ENCODE measurements at places on chromosomes 3 and 15. TPM values are rescaled to one million over a fixed set of nuclear protein-coding genes. Genes with fewer than 3 reads are reported as not detected.

LRTM1 gene
- not detected for total RNA-seq

DNA sequence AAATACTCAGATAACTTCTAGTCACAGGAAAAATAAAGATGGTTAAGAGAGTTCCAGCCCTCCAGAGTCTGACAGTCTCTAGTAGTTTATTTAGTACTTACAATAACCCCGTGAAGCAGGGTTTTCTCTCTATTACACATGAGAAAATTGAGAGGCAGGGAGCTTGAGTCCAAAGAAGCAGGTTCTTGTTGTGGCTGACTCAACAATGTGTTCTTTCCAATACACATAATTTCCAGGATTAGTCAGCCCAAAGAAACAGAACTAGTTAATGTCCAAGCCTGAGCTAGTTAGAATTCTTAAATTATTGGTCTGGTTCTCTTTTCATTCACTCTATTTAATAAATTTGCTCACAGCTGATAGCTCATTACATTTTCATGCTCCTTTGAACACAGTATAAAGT is 49.9 kb downstream of the ALDH1A2 start:
- DNase-seq, result peak; percentile 8

GRCh38 chr15:32877252-32878019 is 159.6 kb downstream of the GREM1 start:
- DNase-seq, result peak; percentile 39

GRCh38 chr3:191682961-191683360 is 222.0 kb downstream of the PYDC2 start:
- DNase-seq, result no peak

DNA sequence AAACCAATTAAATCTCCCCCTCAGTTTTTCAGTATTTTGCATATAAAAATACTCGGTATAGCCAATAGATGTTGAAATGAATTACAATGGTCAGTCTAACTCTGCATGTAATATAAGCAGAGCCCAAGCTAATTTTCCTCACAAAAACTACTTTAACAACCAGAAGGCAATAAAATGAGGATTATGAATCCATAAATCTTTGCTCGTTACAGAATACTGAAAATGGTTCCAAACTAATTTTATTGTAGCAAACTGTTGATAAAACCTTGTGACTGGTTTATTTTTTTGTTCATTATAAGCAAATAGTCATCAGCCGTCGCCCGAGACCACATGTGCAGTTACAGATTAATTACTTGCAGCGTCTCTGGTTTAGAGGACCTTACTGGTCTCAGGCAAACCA is 183.2 kb downstream of the SSR3 start:
- no peak for DNase-seq

DNA sequence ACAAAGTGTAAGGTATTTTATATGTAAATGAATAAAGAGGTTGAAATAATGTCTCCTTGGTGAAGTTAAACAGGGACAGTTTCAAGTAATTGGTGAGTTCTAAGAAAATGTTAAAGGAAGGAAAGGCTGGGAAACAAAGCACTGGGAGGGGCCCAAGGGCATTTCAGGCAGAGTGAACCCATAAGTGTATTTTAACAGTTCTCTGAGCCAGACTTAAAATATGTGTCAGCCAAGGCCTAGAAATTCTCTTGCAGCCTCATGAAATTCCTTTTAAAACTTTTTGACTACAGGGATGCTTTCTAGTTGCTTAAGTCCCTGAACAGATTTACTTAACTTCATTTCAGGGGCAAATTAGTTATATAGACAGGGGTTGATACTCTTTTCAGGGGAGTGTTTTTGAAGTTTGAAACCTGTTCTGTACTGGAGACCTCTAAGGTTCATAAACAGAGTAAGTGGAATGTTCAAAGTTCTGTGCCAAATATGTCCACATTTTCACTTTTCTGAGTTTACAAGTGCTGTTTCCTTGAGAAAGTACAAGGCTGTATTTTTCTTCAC is 77.6 kb downstream of the GALK2 start:
- DNase-seq, result peak; percentile 49

ARL14 gene
- 0.22 TPM for total RNA-seq

ARPIN gene
- 5.9 TPM for total RNA-seq

CMTM8 gene
- total RNA-seq, result 1.6 TPM

- no peak for DNase-seq
These were observed 17.3 kb upstream of the RAB11A start for GRCh38 chr15:65851981-65852380.

COL6A6 gene
- total RNA-seq, result 0.09 TPM

CTXND1 gene
- total RNA-seq, result not detected

DNA sequence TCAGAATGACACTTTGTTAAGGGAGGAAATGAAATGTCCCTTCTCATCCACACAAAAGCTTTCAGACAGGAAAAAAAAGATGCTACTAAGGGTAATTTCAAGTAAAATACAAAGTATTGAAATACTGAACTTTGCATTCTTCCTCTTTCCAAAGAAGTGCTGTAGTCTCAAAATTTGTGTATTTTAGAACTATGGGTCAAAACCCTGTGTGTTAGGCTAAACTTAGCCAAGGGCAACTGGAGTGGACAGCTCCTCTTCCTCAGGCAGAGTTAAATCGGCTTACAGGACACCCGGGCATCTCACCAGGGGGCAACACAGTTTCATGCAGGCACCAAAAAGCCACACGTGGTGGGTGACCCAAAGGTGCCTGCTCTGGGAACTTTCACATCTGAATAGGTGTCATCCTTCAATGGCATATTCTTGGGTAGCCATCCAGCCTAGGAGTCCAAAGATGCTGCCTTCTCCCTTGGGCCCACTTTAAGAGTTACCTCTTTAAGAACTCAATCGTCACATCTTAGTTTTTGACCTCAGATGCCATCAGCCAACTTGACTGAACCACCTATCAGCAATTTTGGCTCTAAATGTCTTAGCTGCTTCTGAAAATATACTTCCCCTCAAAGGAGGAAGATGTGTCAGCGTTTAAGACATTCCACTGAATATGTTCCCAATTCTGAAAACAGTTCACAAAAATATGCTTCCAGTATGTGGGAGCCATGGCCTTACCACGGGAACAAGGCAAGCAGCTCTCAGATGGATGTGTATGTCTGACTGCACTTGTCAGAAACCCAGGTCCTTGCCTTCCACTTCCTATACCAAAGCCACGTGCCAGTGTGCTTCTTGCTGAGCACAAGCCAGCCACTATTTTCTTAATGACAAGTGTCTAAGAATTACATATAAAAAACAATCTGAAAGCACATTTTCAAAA is 32.2 kb upstream of the MUC13 start:
- no peak for DNase-seq

SLCO3A1 gene
- 9.4 TPM for total RNA-seq

DNA sequence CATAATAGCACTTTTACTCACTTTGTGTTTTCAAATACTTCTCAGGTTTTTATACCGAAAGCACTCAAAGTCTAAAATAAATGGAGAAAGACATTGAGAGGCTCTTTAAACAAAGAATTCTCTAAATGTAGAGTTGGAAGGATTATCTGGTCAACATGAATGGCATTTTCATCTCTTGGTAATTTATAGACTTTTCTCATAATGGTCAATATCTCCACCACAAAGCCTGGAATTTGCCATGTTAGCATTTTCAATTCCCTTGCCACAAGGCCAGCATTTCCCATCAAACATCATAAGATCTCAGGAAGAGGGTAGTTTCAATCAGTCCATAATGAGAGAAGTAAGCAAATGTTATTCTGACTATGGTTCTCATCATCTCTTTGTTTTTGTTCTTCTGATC is 293.0 kb downstream of the CADM2 start:
- no peak for DNase-seq

SNX22 gene
- total RNA-seq, result 0.27 TPM

SEC61A1 gene
- 400 TPM for total RNA-seq

GRCh38 chr15:36601497-36601932 is 22.1 kb downstream of the CDIN1 start:
- DNase-seq, result peak; percentile 97

DNA sequence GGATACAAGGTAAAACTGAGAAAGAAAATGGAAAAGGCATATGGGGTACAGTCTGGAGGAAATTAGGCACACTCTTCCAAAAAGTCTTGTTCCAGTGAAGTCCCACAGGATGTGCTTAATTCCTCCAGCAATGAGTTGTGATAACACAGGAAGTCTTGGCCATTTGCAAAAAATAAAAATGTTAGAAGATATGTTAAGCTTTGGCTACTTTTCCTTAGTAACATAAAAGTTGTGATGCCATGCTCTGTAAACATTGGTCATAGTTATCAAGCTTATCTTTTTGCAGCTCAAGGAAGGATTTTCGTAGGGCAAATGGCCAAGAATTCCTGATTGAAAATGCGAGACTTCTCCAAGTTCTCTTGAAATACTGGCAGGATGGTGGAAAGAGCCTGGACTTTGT is 26.4 kb downstream of the LNP1 start:
- DNase-seq, result peak; percentile 8

MYL3 gene
- 0.43 TPM for total RNA-seq

DNA sequence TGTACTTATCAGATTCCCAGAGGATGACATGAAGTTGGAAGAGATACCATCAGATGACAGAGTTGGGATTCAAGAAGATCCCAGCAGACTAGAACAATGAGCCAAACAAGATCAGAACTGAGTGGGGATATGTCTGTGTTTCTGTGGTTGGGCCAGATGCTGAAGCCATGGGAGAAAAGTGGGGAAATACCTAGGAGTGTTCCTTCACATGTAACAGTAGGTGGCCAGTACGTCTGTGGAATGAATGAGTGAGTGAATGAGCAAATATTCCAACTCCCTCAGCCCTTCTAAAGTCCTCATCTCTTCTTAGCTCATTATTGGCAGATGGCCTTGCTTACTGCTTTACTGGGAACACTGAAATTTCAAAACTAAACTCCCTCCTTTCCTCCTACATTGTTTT is 32.2 kb upstream of the GREM1 start:
- peak; percentile 84 for DNase-seq

BRK1 gene
- total RNA-seq, result 120 TPM

DNA sequence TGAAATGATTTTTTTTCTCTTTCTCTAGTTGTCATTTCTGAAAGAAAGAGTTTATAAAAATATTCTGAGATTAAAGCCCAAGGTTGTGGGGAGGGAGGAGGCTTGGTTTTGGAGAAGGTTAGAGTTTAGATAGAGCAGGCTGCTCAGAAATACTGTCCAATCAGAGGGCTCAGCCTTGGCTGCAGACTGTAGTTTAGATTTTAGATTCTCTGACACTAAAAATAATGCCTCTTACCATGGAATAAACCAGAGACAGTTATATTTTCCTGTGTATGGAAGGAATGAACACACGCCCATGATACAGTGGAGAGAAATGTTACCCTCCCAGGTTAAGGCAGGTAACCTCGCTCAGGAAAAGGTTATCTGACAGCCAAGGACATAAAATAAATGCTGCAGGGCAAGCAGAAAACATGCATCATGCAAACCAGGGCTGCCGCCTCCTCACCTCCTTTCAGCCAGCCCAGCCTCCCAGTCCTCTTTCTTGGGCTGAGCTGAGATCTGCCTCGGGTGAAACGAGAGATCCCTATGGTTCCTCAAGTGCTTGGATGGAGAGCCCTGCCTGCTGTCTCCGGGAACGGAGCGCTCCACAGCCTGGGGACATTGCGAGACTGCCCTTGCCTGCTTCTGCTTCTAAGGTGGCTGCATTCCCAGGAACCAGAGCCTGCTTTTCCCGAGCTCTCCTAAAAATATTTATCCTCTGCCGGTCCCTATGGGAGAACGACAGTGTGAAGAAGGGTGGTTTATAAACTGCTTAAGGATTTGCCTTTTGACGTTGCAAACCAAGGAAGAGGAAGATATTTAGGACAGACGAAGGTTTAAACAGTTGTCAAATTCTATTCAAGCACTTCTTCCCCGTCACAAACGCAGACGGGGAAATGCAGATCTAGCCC is 848 bp downstream of the NCEH1 start:
- peak; percentile 39 for DNase-seq

DNA sequence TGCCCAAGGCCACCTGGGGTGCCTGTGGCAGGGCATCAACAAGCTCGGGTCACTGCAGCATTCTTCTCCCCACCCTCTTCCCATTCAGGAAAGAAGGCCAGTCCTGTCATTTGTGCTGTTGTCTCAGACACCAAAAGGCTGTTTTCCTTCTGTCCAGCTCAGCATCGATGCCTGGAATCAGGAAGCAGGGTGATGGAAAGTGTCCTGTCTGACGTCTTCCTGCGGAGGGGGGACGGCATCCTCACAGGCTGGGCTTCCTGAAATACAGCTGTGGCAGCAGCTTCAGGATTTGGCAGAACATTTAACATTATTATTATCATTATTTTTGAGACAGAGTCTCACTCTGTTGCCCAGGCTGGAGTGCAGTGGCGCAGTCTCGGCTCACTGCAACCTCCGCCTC is 33.0 kb upstream of the ANKDD1A start:
- no peak for DNase-seq
